CD4-positive, alpha-beta memory T cell (primary cell): ENCODE measurements at places on chromosomes 1 and 21.

DNA sequence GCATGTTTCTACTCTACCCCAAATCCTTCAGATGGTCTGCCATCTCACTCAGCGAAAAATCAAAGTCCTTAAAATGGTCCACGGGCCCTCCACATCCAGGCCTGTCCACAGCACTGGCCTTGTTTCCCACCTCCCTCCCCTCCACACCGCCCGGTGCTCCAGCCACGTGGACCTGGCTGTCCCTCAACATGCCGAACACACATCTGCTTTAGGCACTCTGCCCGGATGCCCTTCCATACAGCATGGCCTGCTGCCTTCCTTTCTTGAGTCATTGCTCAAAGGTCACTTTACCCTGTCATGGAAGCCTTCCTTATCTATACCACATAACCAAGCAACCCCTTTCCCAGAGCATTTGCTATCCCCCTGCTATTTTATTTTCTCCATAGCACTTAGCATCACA, 143.0 kb downstream of the DNM3 start:
- no peak for DNase-seq

DNA sequence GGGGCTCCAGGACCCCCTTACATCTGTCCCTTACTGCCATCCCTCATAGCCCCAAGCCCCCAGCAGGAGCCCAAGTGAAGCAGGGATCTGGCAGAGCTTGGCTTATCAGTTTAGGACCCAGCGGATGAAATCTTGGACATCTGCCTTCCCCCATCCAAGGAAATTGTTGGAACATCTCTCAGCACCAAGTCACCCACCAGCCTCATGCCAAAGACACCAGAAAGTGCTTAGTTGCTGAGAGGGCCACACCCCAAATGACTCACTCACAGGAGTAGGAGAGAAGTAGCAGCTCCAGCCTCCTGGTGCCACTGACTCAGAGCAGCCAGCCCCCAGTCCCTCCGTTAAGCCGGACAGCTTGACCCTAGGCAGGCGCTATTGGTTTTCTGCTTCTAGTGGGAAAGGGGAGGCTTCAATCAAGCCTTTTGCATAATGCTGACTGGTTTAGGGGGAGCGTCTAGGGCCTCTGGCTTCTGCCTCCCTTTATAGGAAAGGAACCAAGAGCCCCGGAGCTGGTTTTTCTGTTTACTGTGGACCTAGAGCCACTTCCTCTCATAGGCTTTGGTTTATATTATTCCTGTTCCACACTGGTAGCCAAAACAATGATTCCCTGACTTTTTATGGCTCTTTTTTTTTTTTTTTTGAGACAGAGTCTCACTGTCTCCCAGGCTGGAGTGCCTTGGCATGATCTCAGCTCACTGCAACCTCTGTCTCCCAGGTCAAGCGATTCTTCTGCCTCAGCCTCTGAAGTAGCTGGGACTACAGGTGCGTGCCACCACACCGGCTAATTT, 114.2 kb upstream of the IPO9 start:
- no peak for DNase-seq

- no peak for DNase-seq
These were observed 459 bp downstream of the SERBP1 start for GRCh38 chr1:67429528-67430357.

GRCh38 chr1:4416189-4416588, 238.2 kb upstream of the AJAP1 start:
- no peak for DNase-seq

DNA sequence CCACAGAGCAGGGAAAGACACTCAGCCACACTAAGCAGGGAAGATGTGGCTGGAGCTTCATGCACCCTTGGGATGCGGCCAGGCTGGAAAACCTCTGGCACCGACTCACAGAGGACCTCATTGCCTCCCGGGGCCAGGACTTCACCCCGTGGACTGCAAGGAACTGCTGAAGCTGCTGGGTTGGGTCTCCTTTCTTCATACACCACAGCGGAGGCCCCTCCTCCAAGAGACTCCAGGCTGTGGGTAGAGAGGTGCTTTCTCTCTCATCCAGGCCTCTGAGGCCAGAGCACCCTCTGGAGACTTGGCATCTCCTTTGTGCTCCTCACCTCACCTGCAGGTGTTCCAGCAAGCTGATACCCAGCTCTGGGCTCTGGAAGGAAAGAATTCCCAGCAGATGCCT, 76.0 kb upstream of the EDN2 start:
- no peak for DNase-seq

DNA sequence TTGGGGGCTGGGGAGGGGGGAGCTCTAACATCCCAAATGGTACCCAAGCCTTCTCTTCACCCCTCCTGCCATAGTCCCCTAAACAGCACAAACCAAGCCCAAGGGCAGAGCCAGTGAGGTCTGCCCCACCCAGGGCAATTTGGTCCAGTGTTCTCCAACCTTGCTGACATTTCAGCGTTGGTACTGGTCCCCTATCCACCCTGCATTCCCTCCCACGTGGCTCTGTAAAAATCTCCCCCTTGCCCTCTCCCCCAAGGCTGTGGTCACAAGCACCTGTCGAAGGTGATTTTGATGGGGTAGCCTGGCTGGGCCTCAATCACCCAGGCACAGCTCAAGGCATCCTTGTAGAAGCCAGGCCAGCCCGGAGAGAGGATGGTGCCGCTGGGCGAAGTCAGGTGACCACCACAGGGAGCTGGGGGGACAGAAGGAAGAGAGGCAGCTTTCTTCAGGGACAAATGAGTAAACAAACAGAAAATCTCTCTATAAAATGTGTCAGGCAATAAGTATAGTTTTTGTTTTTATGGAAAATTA, 137.5 kb upstream of the HMGB4 start:
- DNase-seq = no peak

- no peak for DNase-seq
These were observed 9.2 kb downstream of the DEGS1 start for GRCh38 chr1:224192082-224192788.
